ENCODE measurements at places on chromosomes 4 and X.

DNA sequence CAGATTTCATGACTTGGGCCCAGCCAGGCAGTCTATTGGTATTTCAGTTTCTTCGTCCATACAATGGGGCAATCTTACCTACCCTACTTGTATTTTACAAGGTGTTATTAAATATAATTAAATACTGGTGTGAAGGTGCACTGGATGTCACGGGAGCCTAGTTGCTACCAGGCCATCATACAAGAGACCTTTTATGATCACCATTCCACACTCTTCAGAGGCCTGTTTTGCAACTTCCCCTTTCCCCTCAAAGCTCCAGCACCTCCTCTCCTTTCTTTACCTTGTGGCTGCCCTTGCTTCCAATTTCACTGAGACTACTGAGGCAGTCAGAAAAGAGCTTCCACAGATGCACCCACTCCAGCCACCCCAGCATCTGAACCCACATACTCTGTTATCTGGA lies 93.8 kb upstream of the HELT start:
- no peak for DNase-seq

- peak; percentile 22 for DNase-seq
These were observed 7.1 kb downstream of the NHSL2 start for GRCh38 chrX:71917621-71918343.

GRCh38 chr4:100881283-100881682 lies 363.5 kb upstream of the EMCN start:
- DNase-seq = no peak

DNA sequence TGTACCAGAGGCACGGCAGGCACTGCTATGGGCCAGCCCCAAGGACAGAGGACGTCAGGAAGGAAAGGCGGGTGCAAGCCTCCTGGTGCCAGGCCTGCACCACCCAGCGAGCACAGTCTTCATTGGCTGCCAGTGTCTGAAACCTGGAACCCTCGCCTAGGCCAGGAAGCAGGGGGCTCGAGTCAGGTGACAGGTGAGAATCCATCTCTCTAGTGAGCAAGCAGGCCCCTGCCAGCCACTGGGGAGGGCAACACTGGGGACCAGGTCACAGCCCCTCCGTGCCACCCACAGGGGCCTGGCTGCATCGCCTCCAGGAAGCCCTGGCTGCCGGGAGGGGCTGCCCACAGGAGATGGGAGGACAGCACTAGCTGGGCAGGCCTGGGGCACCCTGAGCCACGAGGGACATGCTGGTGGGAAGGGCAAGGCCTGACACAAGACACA lies 6.9 kb upstream of the HAUS3 start:
- DNase-seq = no peak

DNA sequence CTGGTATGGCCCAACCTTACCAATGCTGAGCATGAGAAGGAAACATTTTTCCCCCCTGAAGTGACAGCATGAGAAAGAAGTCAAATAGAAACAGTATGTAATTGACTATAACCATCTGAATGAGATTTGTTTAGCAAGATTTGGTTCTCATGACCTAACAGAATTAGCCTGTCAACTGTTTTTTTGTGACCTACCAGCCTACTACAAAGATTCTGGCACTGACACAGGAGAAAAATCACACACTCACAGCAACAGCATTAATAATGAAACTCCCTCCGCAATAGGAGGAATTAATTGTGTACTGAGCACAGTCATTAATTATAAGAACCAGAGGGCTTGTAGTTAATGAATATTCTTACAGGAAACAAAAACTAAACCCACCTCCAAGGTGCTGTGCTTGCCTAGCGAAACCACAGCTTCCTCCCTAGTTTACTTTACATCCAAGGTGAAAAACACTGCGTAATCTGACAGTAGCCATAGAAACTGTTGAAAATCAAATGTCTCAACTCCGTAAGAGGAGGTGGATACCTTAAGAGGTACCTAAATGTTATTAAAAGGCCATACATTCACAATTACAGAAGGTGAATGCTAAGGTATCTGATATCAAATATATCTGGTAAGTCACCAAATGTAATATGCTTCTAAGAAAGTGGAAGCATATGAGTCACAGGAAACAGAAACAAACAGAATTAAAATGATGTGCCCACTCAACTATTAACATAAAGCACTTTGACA lies 34.9 kb downstream of the MMRN1 start:
- no peak for DNase-seq

GRCh38 chr4:48047421-48047844 lies 30.9 kb downstream of the NIPAL1 start:
- no peak for DNase-seq

- peak; percentile 76 for DNase-seq
These were observed 4.3 kb upstream of the TLR6 start for GRCh38 chr4:38860788-38861424.

DNA sequence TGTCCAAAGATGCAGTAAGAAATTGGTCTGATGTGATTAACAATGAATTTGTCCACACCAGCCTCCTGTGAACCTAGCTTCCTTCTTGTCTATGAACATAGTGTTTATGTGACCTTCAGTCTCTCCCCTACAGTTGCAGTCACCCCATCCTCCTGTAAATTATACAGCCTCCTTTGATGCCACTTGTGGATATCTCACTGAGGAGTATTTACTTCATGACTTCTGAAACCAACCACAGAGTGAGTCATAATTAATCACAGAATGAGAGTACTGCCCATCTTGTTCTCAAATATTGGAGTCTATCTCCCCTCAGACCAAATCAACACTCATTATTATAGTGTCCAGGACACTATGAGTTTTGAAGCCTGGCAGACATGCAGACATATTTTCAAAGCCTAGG lies 27.3 kb upstream of the XAGE2 start:
- no peak for DNase-seq

DNA sequence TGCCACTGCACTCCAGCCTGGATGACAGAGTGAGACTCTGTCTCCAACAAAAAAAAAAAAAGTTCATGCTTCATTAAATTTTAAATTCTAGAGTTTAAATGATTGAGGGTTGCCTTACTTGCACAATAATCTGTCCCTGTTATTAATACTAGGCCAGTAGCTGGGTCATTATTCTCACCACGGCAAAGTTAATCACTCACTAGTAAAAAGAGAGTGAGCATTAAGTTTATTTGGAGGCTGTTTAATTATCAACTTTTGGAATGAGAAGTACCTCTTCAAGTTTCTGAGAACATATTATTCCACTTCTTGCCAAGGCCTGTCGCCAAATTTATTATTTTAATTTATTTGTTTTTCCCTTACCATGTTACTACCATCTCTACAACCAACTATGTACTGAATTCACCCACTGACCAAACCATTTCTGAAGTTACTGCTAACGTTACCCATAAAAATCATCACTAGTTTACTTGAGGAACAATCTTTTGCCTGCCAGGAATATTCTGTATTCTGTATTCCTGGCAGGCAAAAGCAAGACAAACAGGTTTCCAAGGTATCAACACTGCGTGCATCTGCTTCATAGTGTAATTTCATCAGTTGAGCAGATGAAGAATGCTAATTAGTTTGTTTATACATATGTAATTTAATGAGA lies 26.5 kb downstream of the GUCY1A1 start:
- no peak for DNase-seq

DNA sequence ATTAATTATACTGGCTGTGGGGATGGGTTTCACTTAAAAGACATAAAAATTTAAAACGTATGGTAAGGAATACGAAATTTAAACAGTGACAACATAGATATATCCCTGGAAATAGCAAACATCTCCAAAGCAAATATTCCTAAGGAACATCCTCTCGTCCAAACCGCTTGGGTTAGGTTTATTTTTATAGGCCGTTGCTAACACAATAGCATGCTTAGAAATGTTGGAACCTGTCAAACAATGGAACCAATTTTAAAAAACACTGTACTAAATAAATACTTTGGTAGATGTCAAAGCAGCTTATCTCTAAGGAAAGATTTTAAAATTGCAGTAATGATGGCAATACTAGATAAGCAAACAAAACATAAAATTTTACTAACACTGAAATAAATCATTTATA lies 45.4 kb downstream of the SEC24D start:
- no peak for DNase-seq

- DNase-seq = no peak
These were observed 19.7 kb downstream of the SHROOM2 start for GRCh38 chrX:9805956-9806355.

DNA sequence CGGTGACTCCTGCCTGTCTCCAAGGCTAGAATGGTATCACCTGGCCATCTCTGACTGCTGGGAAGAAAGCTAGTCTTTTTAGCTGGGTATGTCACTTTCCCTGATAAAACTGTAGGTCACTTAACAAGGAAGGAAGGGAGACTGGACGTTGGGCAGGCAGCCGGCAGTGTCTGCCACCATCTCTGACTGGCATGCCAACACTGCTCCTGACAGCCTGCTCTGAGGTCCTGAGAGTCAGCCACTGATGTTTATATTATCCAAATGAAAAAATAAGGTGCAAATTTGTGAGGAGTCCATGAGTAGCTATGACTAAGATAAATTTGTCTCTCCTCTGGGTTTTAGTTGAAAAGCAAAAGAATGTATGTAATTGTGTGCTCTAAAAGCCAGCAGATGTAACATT lies 77.2 kb downstream of the SNX25 start:
- DNase-seq = no peak

DNA sequence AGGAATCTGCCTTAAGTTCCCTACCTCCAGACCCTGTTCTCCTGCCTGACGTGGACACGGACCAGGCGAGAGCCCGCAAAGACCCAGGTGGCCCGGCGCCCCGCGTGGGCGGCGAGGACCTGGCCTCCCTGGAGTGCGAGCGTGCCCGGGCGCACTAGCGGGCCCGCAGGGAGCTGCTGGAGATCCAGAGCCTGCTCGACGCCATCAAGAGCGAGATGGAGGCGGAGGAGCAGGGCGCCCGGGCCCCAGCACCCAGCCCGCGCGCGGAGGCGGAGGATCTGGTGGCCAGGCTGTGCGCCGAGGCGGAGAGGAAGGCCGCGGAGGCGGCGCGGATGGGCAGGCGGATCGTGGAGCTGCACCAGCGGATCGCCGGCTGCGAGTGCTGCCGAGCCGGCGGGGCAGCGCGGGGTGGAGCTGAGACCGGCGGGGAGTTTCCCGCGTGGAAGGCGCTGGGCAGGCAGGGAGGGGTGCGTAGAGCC lies 18.2 kb downstream of the MRFAP1 start:
- DNase-seq = peak; percentile 60

DNA sequence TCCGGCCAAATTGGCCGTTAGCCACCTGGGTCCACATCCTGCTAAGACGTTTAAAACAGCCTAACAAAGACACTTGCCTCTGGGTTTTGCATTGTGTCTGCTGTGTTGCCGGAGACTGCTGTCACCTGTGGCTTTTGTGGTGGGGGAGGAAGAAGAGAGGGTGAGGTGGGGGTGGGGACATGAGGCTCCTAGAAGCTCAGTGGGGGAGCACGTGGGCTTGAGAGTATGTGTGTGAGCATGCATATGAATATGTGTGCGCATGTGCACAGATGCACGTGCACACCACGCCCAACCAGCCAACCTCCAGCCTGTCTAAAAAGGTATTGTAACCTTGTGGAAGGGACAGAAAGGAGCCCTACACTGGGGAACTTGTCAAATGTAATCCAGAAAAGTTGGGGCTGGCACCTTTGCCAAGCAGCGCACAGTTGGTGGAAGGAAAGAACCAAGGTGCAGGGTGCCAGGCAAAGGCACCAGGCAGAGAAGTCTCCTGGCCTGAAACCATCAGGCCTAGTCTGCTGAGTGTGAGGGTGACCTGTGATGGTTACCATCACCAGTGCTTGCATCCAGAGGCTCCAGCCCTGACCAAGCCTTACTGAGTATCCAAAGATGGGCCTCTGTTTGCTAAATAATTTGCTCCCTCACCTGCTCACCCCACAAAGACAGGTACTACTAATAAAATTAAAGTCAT lies 10.1 kb upstream of the SASH3 start:
- DNase-seq = no peak

DNA sequence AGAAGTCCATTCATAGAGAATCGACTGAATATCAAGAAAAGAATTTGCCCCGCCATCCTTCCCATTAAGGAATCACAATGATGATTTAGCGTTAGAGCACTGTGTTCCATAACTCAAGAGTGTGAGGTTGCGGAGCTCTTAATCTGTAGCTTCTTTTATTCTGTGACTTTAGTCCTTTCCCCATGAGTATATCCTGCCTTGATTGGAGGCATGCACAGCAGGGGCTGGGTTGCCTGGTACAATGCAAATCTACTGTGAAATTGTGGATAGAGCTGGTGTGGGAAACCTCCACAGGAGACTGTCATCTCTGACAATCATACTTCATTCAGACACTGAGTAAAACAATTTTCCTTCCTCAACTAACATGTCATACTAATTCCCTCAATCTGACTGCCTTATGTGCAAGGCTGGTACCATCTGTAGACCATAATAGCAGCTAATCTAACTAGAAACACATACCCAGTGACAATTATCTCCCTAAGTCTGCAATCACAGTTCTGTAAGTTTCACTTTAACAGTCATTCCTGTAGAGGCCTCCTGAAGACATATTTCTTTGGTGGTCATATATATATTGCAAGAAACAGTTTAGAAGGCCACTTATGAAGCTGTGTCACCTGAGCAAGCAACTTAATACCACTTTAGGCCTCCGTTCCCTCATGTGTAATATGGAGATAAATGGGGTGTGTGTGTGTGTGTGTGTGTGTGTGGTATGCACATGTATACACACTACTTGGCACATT lies 355.2 kb upstream of the FAM241A start:
- DNase-seq = no peak

GRCh38 chrX:154855256-154855655 lies 20.8 kb upstream of the SMIM9 start:
- DNase-seq = no peak

DNA sequence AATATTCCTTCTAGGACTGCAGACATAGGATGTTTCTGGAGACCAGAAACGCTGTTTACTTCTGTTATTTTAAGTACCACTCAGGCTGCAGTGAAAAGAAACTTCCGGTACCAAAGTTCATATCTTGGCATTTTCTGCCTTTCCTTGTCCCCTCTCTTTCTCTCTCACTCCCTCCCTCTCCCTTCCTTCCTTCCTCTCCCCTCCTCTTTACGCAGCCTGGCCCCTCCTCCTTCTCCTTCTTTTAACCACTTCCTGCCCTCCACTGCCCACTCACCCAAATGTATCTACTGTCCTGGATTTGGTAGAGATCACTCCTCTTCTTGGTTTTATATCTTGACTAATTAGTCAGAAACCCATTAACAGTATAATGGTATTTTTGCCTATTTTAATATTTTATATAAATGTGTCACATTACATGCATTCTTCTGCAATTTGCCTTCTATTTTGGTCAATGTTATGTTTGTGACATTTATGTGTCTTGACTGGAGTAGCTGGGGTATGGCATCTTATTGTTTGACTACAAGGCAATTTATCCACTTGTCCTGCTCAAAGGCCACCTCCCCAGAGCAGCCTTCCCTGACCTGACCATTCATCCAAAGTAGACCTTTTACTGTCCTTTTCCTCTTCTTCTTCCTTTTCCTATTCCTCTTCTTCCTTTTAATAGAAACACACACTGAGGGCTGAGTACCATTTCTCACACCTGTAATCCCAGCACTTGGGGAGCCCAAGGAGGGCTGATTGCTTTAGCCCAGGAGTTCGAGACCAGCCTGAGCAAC lies 56.9 kb downstream of the BCOR start:
- no peak for DNase-seq

DNA sequence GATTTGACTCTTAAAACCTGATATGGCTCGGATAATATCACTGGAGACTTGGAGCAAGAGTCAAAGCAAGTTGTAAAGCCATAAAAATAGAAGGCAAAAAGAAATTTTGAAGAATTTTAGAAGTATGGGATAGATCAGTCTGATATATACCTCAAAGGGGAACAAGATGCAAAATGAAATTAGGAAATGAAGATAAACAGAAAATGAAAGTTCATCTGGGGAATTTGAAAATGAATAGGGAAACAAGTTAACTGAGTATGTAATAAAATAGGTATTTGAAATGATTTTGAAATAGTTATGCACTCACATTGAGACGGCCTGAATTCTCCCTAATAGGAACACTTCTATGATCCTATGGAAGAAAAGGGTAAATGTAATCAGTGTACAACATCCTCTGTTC lies 5.7 kb downstream of the CYP2U1 start:
- DNase-seq = no peak
